ELR (cell line): ENCODE measurements at places on chromosomes 3 and 15.

- DNase-seq, result peak; percentile 97
Measured at GRCh38 chr3:188950832-188951489, 220.8 kb upstream of the TPRG1 start.

DNA sequence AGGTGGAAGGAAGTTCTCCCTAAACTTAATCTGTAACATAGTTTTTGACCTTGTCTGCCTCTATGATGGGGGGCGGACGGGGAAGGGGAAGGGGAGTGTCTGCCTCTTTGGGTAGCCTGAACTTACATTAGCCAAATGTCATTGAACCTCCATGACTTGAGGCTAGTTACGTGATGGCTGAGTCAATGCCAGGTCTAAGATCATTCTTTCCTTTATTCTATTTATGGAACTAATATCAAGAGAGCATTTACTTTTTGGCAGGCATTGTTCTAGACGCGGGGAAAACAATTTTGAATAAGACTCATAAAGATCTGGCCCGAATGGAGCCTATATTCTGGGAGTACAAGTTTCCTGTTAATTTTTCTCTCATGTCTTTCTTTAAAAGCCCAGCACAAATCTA is 340.7 kb upstream of the C2CD4B start:
- DNase-seq, result no peak

GRCh38 chr15:39918688-39919385 is 1.2 kb downstream of the GPR176 start:
- DNase-seq, result peak; percentile 93

- peak; percentile 84 for DNase-seq
Measured at GRCh38 chr3:185659942-185660921, 74.1 kb downstream of the SENP2 start.

DNA sequence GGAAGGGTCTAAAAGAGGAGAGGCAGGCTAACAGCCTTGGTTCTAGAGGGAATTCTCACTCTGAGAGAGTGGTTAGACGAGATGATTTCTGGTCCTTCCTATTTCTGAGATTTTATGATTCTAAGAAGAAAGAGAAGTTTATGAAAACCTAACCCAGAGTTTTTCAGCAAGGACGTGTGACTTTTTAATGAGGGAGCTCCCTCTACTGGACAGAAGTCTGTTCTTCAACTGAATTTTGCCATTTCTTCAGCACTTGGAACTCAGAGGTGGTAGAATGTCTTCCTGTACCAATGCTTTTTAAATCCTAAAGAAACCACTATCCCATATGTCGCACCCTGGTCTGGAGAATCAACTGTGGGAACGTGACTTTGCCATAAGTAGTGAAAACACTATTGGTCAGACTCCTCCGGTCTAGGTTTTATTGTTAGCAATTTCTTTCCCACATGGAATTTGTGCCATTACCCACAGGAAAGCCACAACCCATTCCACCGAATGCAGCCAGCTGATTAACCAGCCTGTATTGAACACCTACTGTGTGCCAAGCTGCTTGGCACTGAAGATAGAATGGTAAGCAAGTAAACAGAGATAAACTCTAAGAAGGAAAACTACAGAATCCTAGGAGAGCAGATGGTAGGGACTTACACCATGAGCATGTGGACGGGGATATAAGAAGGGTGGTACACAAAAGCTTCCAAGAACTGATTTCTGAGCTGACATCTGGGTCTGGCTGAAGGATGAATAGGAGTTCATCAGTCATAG is 199.5 kb upstream of the LMCD1 start:
- DNase-seq, result peak; percentile 57

DNA sequence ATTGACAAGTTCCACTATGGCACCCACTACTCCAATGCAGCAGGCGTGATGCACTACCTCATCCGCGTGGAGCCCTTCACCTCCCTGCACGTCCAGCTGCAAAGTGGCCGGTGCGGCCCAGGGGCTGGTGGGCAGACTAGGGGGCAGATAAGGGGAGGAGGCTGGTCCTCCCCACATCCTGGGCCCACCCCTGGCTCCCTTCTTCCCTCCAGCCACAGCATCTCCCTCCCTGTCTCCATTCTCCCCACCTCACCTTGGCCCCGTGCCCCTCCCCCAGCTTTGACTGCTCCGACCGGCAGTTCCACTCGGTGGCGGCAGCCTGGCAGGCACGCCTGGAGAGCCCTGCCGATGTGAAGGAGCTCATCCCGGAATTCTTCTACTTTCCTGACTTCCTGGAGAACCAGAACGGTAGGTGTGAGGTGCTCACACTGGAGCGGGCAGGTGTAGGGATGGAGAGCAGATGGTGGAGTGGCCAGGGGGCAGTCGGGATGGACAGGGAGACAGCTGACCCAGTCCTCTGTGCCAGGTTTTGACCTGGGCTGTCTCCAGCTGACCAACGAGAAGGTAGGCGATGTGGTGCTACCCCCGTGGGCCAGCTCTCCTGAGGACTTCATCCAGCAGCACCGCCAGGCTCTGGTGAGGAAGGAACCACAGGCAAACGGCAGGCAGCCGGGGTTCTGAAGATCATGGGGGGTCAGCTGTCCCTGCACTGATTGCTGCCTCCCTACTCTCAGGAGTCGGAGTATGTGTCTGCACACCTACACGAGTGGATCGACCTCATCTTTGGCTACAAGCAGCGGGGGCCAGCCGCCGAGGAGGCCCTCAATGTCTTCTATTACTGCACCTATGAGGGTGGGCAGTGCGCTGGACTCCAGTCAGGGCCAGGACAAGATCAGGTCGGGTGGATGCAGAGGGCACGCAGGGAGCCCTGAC is 26.0 kb downstream of the NBEAL2 start:
- no peak for DNase-seq

DNA sequence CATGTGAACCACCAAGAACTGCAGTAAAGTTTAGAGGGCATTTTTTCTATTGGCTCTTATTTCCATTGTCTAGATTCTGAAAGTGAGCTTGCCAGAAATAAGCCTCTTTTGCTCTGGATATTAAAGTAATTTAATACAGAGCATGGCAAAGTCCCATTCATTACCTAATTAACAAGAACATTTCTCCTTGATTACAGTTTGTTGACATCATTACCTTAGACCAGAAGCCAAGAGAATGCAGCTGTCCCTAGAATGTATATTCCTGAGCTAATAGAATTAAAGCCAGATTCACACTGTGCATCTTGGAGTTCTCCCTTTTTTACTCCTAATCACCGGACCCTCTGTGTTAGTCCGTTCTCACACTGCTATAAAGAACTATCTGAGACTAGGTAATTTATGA is 46.4 kb upstream of the TM4SF4 start:
- DNase-seq, result no peak

- peak; percentile 42 for DNase-seq
Measured at GRCh38 chr3:196792771-196793170, 53.1 kb downstream of the PAK2 start.

- DNase-seq, result no peak
Measured at GRCh38 chr15:31101262-31102038, at the start of gene TRPM1. TSS of gene TRPM1 (minus strand) at chr15:31101725. CDS start at chr15:31081355, 20,370 bp downstream.

DNA sequence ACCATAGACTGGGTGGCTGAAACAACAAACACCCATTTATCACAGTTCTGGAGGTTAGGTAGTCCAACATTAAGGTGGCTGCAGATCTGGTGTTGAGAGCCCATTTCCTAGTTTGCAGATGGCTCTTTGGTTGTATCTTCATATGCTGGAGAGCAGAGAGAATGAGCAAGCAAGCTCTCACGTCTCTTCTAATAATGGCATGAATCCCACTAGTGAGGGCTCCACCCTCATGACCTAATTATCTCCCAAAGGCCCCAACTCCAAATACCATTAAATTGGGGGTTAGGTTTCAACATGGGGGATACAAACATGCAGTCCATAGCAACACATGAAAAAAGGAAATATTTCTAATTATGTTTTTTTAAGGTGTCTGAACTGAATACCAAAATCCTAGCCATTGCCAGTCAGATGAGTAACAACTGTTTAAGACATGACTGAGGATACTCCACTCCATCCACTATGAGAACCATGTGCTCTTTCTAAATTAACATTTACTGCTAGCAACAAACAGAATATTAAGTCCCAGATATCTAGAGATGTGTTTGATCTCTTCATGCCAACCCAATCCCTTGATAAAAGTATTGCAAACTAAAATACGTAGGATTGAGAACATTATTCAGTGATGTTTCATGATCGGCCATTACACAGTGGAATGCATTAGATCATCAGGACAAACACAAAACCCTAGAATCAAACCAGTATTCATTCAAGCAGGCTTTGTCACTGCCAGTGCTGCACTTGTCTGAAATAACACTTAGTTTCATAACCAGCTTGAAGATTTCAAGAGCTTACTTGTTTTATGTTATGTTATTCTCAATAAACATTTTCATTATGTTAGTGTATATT is 340.3 kb downstream of the SLC9A9 start:
- peak; percentile 66 for DNase-seq

DNA sequence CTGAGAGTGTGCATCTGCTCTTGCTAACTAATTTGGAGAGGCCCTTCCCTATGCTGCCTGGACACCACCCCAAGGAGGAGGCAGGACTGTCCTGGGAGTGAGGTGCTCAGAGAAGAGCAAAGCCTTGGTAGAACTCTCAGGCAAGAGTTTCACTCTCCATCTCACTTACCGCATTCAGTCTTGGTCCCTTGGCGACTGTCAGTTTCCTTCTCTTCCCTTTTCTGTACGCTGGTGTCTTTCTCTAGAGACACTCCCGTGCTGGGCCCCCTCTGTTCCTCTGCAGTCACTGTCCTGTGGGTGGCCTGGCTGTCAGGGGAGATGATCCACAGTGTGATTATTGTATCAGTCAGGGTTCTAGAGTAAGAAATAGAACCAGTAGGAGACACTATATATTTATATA is 44.0 kb downstream of the IDH2 start:
- no peak for DNase-seq

DNA sequence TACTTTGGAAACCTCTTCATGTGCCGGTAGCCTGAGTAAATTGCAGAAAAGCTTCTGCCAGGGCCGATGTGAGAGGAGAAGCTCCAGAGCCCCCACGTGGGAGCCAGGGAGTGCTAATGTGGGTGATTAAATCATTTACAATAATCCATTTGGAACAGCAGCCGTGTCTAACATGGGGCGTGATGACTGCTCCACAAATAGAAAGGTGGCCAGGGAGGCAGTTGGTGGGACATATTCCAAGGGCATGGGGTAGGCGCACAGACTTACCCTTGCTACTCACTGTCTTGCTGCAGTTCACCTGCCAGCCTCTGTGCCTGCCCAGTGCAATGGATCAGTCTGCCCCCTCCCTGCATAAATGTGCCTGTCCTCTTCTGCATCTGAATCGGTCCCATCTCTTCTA is 39.3 kb upstream of the INSYN1 start:
- DNase-seq, result no peak

- DNase-seq, result no peak
Measured at GRCh38 chr3:134761213-134761612, 33.8 kb upstream of the EPHB1 start.

GRCh38 chr3:144774897-144775296 is 803.3 kb downstream of the DIPK2A start:
- peak; percentile 1 for DNase-seq

DNA sequence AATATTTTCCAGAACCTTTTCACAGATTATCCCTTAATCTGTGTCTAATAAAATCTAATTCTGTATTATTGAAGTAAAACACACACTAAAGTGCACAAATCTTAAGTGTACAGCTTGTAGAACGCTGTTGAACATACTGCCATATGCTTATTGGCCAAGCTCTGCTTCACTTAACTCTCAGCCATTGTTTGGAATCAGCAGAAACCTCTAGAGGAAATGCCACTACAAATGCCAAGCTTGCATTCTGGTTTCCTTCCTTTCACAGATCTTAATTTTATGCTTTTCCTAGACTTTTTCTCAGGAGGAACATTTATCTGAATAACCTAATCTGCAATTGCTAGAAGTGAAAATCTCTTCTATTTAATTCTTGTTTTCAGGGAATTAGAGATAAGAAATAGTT is 10.1 kb downstream of the MNS1 start:
- DNase-seq, result no peak

DNA sequence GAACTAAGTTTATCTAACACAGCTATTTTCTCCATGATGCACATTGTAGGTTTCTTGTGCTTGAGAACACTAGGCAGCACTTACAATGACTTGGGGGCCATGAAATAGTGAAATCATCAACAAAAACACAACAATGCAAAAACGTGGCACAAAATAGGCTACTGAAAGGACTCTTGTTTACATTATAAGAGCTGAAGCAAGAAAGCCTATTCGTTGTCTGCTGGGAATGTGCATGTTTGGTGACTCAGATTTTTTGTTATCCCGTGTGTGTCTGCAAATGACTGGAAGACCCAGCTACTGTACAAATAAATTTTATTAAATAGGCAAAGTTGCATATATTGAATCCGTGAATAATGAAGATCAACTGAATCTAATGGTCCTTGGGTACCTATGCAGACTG is 85.0 kb downstream of the TCF12 start:
- peak; percentile 89 for DNase-seq

DNA sequence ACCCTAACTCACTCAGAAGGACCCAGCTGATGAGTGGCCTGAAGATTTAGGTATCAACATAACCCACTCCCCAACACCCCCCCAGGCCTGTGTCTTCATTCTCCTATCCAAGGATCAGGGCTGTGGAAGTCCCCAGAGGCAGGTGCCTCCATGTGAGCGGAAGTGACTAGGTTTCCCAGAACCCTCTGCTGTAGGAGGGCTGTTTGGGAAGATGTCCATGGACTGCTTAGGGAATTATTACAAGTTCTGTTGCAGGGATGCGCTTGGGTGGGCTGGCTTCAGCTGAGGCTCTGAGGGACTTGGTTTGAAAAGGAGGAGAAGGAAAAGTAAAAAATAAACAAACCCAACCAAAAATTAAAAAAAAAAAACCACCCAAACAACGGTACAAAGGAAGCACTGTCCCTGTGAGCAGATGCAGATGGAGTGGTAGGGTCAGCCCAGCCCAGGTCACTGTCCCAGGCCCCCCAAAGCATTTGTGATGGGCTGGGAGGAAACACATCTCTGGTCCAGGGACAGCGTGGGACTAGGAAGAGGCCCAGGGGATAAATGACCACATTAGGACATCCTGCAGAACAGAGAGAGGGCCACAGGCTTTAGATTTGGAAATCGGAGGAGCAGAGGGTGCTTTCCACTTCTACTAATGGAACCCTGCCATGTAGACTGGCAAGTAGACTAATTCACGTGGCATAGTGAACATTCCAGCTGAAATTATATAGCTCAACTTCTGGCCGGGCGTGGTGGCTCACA is 12.2 kb upstream of the APOD start:
- no peak for DNase-seq

DNA sequence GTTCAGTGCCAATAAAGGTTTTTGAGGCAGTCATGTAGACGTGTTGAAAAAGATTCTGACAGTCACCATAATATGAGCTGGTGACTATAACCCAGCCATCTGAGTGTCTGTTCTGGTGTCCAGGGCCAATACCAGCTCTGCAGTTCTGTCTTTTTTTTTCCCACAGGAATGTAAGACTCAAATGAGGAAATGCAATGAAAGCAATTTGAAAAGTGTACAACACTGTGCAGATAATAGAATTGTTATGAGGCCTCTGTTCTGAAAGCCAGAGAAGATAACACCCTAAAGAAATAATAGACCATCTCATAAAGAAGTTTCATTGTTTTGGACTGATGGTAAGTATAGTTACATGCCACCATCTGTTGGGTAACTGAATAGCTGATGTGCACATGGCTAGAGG is 57.1 kb downstream of the CLDN1 start:
- no peak for DNase-seq
